Spinal cord (tissue), 10 donors: ENCODE measurements at places on chromosomes 3 and 15. TPM values are rescaled to one million over a fixed set of nuclear protein-coding genes. Genes with fewer than 3 reads are reported as not detected.

The LRRN1 gene
- polyA plus RNA-seq: 128 TPM

The ZNF385D gene
- polyA plus RNA-seq: 26.9 TPM

The C3orf33 gene
- 10.5 TPM for polyA plus RNA-seq

The TLR9 gene
- not detected for polyA plus RNA-seq

The CLDN16 gene
- 0.41 TPM for polyA plus RNA-seq

The HYAL3 gene
- 14.1 TPM for polyA plus RNA-seq

The P2RY12 gene
- 110 TPM for polyA plus RNA-seq

The PAK6 gene
- polyA plus RNA-seq: 25.7 TPM

The CFAP91 gene
- 14.0 TPM for polyA plus RNA-seq

The GXYLT2 gene
- polyA plus RNA-seq: 9.5 TPM

The SAXO2 gene
- polyA plus RNA-seq: 8.6 TPM

The STRIT1 gene
- 1.0 TPM for polyA plus RNA-seq

The ACSBG1 gene
- polyA plus RNA-seq: 44.2 TPM

The ANKRD63 gene
- 0.14 TPM for polyA plus RNA-seq

The CD86 gene
- 3.2 TPM for polyA plus RNA-seq

The PLIN1 gene
- polyA plus RNA-seq: 0.27 TPM

The LYZL4 gene
- polyA plus RNA-seq: not detected

The C3orf62 gene
- polyA plus RNA-seq: 12.6 TPM

The PDZRN3 gene
- polyA plus RNA-seq: 31.2 TPM

The ABCC5 gene
- 89.2 TPM for polyA plus RNA-seq

The WDR6 gene
- 241 TPM for polyA plus RNA-seq

The CPEB1 gene
- polyA plus RNA-seq: 8.1 TPM

The C2CD4B gene
- polyA plus RNA-seq: 2.1 TPM

The SKOR1 gene
- 20.1 TPM for polyA plus RNA-seq

The MAP6D1 gene
- polyA plus RNA-seq: 40.7 TPM

The DNAH12 gene
- polyA plus RNA-seq: 6.1 TPM

The CPLX3 gene
- 0.57 TPM for polyA plus RNA-seq

The NME9 gene
- polyA plus RNA-seq: 9.6 TPM

The FES gene
- polyA plus RNA-seq: 12.1 TPM

The ARRDC4 gene
- 23.5 TPM for polyA plus RNA-seq

The ZNF660 gene
- polyA plus RNA-seq: 9.3 TPM
